Activated CD8-positive, alpha-beta memory T cell treated with anti-CD3 and anti-CD28 coated beads, Interleukin-2, amount 50 U/mL, for 48 hours (primary cell): ENCODE measurements at places on chromosomes 2 and 18.

GRCh38 chr2:30663321-30663720 lies 143.9 kb downstream of the CAPN13 start:
- DNase-seq, result peak; percentile 43

- DNase-seq, result no peak
Observed at GRCh38 chr2:237196409-237196808, 110.7 kb downstream of the COPS8 start.

- no peak for DNase-seq
Observed at GRCh38 chr2:212548455-212548819, 9.8 kb upstream of the ERBB4 start.

- no peak for DNase-seq
Observed at GRCh38 chr2:38747007-38747424, 4.1 kb downstream of the SRSF7 start.

- DNase-seq, result peak; percentile 43
Observed at GRCh38 chr18:79884294-79884962, 67.0 kb downstream of the SLC66A2 start.

GRCh38 chr2:124959581-124959980 lies 934.5 kb downstream of the CNTNAP5 start:
- no peak for DNase-seq

- no peak for DNase-seq
Observed at GRCh38 chr18:41396211-41396610, 558.8 kb upstream of the PIK3C3 start.

- no peak for DNase-seq
Observed at GRCh38 chr2:233450864-233451575, 96.7 kb downstream of the DGKD start.

DNA sequence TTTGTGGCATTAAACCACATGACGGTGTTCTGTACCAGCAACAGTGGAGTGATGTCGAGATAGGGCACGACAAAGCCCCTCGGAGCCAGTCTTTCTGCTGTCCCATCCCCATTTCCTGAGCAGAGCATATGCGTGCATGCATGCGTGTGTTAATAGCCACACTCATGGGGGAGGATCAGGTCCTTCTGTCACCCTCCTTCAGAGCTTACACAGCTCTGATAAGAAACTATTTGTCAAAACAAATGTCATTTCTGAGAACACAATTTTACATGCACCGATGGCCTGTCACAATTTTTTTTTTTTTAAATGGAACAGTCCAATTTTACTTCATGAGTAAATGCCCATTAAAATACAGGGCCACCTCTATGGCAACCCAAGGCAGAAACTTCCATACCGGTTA lies 95.9 kb upstream of the ZBTB14 start:
- no peak for DNase-seq

DNA sequence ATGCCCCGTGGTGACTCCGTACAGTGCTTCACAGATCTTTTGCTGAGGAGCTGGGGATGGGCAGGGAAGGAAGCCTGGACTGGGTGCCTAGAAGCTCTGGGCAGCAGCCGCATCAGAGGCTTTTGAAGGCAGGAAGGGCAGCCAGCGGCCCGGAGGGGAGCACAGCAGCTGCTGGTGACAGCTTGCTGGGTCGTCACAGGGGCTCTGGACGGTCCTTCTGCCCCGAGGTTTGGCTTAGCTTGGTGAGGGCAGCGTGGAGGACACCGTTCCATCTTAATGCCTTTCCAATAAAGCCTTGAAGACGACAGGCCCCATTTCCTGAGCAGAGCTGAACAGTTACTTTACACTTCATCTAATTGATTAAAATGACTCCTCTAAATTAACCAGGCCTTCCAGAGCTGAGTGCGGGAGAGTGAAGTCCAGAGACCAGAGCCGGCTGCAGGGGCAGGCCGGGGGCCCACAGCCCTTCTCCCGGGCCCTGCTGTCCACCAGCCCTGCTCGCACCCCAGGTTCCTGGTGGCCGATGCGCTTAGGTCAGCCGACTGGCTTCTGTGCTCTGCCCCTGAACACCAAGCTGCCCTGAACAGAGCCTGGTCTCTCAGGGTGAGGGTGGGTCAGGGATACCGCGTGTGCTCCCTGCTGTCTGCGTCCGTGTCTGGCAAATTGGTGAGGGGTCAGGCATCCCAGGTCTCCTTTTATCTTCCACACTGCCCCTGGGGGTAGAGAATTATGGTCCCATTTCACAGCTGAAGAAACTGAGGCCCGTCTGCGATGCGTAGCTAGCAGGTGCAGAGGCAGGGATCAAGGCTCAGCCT lies 43.5 kb downstream of the RRM2 start:
- no peak for DNase-seq

DNA sequence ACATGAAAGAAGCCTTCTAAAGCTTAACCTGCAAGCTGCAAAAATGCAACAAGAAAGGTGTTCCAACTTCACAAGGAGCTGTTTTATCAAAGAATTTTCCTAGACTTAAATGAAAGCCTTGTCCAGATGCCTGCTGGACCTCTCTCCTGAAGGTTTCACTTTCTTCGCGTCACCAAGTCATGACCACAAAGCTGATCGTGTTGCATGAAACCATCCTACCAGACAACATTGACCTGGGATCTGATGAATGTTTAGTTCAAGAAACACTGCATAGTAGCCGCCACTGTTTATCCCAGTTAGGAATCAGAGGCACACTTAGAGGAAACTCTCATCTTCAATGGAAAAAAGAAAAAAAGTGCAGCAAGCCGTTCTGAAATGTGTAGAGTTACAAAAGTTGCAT lies 26.9 kb downstream of the PAX3 start:
- no peak for DNase-seq

GRCh38 chr2:175414882-175415487 lies 233.5 kb upstream of the ATP5MC3 start:
- no peak for DNase-seq

DNA sequence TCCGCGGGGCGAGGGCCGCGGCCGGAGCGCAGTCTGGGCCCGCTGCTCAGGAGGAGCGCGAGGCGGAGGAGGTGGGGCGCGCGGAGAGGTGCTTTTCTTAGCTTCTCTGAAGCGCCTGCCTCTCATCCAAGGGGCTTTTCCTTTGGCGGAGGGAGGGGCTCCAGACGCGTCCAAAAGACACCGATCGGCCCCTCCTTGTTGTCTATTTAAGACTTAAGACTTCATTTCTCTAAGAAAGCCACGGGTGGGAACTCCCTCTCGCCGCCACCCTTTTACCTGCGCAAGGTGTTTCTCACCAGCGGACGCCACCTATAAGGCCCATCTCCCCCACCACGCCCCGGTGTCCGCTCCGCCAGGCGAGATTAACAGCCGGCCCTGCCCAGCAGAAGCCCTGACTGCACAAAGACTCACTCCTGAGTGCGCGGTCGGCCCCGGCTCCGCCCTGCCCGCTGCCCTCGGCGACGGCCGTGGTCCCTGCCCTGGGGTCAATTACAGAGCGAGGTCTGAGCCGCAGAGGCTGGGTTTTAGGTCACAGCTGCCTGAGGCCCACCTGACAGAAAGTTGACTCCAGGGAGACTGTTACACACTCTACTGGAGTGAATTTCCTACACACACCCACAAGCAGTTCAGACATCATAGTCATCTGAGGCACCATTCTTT lies at the start of gene DSC2:
DSC2 (minus strand) TSS at position 397 of the 660 bp plus-strand sequence. CDS start 450 bp downstream, outside the sequence.
- DNase-seq, result no peak

GRCh38 chr2:88636026-88636425 lies 8.8 kb upstream of the EIF2AK3 start:
- no peak for DNase-seq

DNA sequence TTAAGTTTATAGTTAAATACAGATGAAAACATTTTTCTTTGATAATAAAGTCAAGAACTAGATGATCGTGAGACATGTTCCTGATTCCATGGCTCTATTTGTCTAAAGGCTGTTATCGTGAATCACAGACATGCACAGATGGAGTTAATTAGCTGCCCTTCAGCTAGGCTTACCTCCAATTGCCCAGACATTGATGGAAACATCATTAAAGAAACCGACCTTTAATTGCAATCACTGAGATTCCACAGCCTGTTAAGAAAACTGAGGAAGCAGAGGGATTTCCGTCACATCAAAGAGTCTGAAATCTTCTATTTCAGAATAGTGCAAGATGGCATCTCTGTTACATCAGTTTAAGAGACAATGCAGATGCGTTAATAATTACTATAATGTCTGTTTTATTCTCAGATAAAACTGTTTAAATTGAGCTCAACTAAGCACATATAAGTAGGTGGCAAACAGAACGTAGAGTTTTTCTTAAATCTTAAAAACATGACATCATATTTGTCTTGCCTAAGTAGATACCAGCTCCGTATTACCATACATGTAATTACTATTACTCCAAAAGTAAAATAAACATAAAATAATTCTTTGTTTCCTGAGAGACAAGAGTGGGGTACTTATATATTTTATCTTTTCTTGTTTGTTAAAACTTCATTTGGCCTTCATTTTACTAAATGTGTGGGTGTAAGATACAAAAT lies 23.9 kb upstream of the CRACDL start:
- no peak for DNase-seq

GRCh38 chr2:195406886-195407603 lies 250.0 kb upstream of the SLC39A10 start:
- no peak for DNase-seq

GRCh38 chr2:140916410-140916809 lies 1214.4 kb downstream of the LRP1B start:
- DNase-seq, result no peak

DNA sequence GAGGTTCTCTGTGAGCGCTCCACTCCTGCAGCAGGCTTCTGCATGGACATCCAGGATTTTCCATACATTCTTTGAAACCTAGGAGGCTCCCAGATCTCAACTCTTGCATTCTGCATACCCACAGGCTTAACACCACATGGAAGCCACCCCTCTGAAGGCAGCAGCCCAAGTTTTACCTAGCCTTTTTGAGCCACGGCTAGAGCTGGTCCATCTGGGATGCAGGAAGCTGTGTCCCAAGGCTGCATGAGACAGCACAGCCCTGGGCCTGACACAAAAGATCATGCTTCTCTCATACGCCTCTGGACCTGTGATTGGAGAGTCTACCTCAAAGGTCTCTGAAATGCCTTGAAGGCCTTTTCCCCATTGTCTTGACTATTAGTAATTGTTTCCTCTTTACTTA lies 53.6 kb upstream of the RPRM start:
- no peak for DNase-seq

DNA sequence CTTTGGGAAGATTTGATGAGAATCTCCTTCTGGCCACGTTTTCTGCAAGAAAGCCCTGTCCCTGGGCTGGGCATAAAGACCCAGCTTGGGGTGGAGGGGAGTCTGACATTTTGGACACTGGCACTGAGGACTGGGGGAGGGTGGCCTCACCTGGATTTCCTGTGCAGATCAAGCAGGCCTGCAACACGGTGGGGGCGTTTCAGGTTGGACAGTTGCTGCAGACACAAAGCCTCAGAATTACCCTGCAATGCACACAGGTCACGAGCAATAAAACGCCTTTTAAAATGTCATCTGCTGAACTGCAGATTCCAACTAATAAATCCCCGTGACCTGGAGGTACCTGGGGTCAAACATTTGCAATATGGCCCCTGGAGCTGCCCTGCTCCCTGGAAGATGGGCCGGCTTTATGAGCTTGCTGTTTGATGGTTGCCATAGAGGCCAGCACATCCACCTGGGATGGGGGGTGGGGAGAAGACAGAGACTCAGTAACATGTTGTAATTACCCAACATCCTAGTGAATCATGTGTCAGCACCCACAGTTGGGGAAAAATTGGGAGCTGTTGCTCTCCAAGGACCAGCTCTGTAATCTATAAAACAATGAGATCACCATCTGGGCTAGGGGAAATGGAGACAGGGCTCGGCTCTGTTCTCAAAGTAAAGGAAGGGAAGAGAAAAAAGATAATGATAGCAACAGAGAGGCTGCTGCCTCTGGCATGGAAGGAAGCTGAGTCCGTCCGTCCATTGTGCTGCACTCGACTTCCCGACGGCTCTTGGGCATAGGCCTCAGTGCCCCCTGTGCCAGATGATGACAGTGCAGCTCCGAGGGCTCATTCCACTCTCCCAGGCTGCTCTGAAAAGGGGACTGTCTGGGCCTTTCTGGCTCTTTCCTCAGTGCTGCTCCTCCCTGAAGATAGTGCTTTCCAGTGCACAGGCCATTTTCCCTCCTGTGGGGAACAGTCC lies 340.3 kb downstream of the CYRIA start:
- DNase-seq, result no peak

DNA sequence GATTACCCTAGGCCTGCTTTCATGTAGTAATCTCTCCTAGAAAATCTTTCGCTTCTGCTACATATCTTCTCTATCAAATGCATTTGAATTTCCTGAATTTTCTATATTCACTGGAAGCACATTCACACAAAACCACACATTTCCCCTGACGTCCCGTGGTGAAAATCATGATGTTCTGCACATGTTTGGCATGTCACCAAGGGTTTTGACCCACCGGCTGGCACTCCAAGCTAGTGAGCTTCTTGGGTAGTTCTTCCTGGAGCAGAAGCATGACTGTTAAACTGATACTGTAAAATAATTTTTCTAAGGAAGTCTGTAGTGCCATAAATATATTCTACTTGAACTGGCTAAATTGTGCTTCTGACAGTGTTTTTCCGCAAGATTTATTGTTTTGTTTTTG lies 510.1 kb upstream of the SLC8A1 start:
- DNase-seq, result no peak

GRCh38 chr2:17594533-17595401 lies 54.3 kb downstream of the VSNL1 start:
- DNase-seq, result no peak

- no peak for DNase-seq
Observed at GRCh38 chr18:13003466-13003896, 12.3 kb downstream of the CEP192 start.

GRCh38 chr2:62270728-62271127 lies 74.8 kb downstream of the B3GNT2 start:
- DNase-seq, result no peak

GRCh38 chr2:65232636-65233035 lies 5.0 kb downstream of the ACTR2 start:
- DNase-seq, result no peak

DNA sequence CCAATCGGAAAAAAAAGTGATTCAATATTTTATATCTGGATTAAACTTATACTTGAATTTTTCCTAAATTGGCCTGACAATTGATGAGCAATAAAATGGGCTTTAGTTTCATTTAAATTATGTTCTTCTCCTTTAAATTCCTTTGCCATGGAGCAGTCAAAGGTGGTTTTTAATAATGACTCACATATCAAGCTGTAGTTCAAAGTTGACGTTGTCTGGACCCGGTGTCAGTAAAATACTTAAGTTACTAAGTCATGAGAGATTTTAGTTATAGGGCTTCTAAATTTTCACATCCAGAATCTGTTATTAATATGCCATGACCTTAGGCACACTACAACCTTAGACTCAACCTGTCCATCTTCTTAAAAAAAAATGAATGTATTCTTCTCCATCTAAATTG lies 62.5 kb downstream of the CDH2 start:
- DNase-seq, result no peak

DNA sequence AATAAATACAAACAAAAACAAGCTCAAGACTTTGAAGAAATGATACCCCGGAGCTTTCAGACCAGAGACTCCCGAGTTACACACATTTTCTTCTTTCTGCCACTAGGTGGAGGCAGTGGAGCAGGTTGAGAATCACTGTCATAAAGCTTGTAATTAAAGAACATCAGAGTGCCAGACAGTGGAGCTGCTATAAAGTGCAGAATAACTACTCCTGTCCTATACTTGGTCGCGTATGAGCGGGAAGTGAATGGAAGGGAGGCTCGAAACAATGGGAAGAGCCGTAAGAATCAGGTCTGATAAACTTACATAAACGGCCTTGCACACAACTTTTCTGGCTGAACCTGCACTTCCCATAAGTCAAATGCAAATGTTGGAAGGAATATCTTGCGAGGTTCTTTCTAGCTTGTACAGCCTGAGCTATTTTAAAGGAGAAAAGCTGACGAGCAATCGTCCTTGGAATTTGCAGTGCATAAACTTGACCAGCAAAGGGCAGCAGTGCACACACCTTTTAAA lies 189.0 kb downstream of the RPIA start:
- no peak for DNase-seq

- no peak for DNase-seq
Observed at GRCh38 chr18:11658019-11658418, 31.0 kb upstream of the GNAL start.
